ENCODE measurements at places on chromosomes 5 and 9.

- DNase-seq: peak; percentile 58
These were observed 156.1 kb upstream of the KIF2A start for GRCh38 chr5:62149879-62150278.

DNA sequence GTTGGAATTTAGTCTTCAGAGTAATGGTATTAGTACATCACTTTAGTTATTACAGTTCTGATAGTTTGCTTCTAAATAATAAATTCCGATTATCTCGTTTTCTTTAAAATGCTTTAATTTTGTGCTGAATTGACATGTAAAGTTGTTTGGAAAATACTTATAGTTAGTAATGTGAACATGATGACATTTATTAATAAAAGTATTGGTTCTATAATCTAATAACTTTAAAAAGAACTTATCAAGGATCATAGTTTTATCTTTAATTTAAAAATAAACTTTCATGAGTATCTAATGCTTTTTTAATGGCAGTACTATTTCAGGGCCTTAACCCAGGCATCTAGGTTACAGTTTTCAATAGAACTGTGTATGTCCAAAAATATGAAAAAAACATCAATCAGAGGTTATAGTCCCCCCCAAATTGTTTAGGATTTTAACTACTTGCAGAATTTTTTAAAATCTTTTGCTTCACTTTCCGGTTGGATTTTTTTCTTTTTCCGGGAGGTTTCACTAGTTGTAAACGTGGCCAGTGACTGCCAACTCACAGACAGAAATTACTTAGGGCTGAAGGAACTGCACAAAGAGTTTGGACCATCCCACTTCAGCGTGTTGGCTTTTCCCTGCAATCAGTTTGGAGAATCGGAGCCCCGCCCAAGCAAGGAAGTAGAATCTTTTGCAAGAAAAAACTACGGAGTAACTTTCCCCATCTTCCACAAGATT, 680 bp downstream of the GPX8 start:
- DNase-seq: no peak

DNA sequence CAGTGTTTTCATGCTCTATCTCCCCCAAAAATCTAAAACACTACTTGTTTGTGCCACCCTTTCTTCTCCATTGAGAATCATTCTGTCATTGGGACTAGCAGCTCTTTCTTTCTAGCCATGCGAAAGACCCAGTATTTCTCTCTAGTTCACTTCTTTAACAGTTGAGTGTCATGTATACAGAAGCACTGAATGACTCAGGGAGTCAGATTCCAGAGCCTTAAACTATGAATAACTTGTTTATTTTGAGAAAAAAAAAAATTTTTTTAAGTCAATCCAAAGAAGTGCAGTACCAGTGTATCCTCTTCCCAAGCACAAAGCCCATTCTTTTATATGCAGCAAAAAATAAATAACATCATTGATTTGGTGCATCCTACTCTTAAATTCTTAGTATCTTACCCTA, 415.4 kb upstream of the GRAMD2B start:
- no peak for DNase-seq

GRCh38 chr9:98795295-98795955, 930 bp downstream of the ANKS6 start:
- peak; percentile 11 for DNase-seq

- DNase-seq: peak; percentile 51
These were observed 43.0 kb upstream of the GNAQ start for GRCh38 chr9:78074385-78075291.

DNA sequence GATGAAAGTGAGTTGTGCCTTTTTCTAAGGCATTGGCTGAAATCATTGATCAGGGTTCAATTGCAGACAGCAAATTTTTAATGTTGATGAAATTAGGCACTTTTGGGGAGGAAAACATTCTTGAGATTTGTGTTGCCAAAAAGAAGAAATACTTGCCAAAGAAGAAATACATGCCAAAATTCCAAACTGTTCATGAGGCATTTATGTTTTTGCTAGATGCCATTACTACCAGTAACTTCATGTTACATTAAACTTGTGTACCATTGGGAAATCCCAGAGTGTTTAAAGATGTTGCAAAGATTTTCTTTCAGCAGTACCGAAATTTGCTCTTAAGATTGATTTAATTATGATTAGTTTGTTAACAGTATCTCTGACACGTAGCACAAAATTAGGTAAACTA, 7.0 kb downstream of the XRCC4 start:
- DNase-seq: no peak

GRCh38 chr5:1536871-1537602, 13.3 kb upstream of the LPCAT1 start:
- DNase-seq: peak; percentile 17

GRCh38 chr9:99867536-99867935, 38.9 kb upstream of the STX17 start:
- no peak for DNase-seq

- DNase-seq: peak; percentile 46
These were observed 1.1 kb downstream of the PTGER4 start for GRCh38 chr5:40680741-40681362.

DNA sequence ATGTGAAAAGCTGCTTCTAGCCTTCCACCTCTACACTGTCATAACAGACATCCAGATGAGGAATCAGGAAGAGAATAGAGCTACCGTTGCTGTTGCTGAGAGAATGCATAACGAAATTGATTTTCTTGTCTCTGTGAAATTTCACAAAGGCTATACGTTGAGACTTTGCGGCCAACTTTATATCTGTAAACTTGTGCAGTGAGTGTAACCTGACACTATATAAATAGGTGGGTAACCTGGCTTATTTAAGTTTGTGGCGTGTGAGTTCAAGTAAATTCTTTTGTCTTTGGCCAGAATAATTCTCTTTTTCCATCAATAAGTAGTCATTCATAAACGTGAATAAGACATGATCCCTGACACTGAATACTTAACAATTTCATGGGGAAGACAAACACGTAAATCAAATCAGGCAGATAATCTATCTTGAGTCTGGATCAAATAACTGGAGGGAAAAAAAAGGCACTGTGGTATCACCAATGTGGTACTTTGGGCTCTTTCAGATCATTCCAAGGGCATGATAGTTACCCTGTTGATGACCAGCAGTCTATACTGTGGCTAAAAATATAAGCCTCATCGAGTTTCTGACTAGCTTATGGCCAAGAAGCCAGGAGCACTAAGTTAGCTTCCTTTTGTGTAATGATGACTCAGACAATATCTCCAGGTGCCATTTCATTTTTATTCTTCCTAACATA, 98.2 kb upstream of the RASA1 start:
- no peak for DNase-seq

DNA sequence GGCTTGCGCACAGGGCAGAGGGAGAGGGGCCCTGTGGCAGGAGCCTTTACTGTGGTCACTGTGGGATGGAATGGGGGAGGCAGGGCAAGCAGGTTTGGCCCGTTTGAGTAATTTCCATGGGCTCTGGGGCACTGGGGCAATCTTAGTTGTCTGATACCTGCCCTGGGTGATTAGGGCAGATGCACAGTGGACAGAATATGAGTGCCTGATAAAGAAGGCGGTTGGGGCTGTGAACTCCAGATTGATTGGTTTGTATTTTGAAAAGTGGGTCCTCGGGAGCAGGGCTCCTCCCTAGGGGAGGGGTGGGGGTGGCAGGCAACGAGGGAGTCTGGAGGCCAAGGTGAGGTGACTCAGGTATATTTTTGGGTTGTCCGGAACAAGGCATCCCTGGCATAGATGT, 247.5 kb downstream of the NSG2 start:
- no peak for DNase-seq

GRCh38 chr9:20632705-20633104, 10.4 kb upstream of the MLLT3 start:
- DNase-seq: peak; percentile 18

GRCh38 chr9:15717290-15717967, 164.6 kb downstream of the CCDC171 start:
- no peak for DNase-seq

DNA sequence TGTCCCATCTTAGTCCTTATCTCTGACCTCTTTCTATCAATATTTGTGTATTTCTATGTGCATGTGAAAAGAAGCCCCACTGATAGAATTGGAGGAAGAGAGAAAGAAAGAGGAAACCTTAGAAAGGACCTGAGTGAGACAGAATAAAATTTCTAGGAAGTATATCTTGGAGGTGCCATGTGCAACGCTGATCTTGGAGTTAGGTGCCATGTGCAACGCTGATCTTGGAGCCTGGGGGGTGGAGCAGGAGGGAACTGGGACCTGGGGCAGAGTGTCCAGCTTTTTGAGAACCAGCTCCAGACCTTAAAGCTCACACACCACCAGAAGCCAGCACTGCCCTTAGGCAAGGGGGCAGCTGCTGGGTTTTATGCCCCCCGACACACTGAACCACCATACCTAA, 89.4 kb downstream of the SHC3 start:
- DNase-seq: no peak

DNA sequence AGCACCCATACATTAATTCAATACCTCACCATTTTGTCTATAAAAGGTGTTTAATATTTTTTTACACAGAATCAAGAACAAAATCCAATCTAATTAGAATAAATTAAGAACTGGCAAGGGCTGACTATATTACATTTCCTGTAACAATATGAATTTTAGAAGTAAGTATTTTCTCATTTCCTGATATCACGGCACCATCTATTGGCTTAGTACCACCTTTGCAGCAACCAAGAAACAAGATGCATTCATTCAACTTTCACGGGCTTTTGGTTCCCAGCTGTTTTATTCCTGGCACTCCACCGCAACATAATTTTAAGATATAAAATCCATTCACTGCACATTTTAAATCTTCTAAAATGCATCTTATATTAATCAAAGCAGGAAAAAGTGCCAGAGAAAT, 20.6 kb downstream of the PSMB7 start:
- no peak for DNase-seq

GRCh38 chr9:133199648-133200321, 9.3 kb downstream of the OBP2B start:
- DNase-seq: peak; percentile 81

DNA sequence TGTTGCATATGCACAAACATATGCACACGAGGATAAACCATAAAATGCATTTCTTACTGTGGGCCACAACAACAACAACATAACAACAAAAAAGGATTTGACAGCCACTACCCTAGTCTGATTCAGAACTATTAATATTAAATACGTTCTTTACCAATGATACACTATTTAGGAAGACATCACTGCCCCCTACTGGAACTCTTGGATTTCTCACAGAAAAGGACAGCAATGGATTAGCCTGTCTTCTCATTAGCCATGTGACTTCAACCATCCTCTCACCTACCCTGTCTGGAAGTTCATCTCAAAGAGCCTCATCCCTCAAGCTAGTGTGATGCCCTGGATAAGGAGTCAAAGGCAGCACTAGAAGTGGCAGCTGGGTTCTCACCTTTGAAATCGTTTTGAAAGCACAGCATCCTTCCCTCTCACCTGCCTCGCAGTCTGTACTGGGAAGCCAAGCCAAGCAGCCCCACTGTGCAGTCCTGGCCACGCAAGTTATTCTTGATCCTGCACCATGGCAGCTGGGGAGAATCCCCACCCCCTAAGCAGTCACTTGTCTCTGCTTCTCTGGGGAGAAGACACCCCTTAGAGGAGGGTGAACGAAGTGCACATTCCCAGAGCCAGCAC, 64.6 kb downstream of the SH3TC2 start:
- peak; percentile 82 for DNase-seq

DNA sequence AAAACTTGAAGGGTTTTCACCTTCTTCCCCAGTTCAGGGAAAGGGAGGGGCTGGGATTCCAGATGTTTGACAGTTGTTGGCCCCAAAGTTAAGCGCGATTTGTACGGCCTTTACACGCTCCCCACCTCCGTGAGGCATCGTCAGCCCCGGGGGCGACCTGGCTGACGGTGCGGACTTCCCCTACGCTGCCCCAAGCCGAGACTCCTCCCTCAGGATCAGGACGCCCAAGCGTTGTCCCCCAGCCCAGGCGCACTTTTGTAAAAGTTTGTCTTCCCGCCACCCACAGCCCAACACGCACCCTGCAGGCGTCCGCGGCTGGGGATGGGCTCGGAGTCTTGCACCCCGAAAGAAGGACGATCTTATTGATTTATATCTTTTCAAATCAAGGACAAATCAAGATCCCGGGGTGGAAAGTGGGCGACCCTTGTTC, 713 bp downstream of the MOB3B start:
- peak; percentile 57 for DNase-seq
